Mammary epithelial cell (primary cell): ENCODE measurements at places on chromosomes 4 and X. TPM values are rescaled to one million over a fixed set of nuclear protein-coding genes. Genes with fewer than 3 reads are reported as not detected.

DNA sequence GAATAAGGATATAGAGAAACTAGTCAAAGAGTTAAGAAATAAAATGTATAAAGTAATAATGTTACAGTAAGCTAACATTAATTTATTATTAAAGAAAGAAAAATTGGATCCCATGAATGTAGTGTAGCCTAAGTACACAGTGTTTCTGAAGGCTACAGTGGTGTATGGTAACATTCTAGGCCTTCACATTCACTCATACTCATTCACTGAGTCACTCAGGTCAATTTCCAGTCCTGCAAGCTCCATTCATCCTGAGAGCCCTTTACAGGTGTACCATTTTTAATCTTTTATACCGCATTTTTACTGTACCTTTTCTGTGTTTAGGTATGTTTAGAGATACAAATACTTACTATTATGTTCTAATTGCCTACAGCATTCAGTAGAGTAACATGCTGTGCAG, 120.6 kb upstream of the AGA start:
- DNase-seq: peak; percentile 16

DNA sequence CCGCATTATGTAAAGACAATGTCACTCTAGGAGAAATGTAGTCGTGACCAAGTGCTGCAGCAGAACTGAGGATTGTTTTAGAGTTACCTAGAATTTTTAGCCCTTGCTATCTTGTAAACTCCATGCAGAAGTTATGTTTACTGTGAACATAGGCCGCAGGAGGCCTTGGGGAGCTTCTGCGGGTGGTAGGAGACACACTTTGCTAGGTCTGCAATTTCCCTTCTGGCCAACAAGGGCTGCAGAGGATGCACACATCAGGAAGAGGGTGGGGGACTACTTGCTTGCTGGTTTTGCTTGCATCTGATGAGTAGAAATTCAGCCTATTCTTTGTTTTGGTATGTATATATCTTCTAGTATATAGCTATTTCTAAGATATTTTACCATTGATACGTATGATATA, 23.1 kb downstream of the BANK1 start:
- no peak for DNase-seq

GRCh38 chr4:158484173-158484885, 37.4 kb upstream of the RXFP1 start:
- peak; percentile 89 for DNase-seq

GRCh38 chr4:112416464-112416863, 99.5 kb downstream of the NEUROG2 start:
- DNase-seq: peak; percentile 71

Gene PHEX
- polyA plus RNA-seq: 1.2 TPM

- no peak for DNase-seq
Observed at GRCh38 chr4:116639070-116639577, 446.3 kb downstream of the TRAM1L1 start.

DNA sequence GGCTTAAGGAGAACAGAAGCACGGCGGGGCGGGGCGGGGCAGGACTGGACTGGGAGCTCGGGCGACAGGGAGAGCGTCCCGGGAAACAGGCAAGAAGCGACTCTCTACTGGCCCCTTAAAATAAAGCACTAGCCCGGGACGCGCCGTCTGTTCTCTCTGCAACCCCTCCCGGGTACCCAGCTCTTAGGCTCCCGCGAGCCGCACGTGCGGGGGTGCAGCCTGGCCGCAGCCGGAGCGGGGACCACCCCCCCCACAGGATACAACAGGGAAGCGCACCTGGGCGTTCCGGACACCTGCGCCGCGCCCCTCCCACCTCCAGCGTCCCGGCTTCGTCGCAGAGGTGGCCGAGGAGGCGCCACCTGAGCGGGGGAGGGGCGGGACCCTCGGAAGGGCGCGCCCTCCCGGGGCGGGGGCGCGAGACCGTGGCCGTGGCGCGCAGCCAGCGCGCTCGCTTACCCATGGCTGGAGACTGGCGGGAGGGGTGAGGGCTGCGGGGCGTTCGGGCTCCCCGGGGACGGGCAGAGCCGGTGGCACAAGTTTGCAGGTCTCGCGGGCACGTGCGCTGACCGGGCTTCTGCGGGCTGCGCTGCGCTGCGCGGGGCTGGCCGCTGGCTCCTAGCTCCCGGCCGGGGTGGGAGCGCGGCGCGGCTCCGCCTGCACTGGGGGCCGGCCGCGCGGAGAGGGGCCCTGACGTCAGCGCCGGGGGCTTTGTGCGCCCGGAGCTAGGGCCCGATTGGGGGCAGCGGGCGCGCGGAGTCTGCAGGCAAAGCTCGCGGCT, 91.5 kb downstream of the GEMIN8 start:
- DNase-seq: no peak

Gene AFF2
- 0.14 TPM for polyA plus RNA-seq

DNA sequence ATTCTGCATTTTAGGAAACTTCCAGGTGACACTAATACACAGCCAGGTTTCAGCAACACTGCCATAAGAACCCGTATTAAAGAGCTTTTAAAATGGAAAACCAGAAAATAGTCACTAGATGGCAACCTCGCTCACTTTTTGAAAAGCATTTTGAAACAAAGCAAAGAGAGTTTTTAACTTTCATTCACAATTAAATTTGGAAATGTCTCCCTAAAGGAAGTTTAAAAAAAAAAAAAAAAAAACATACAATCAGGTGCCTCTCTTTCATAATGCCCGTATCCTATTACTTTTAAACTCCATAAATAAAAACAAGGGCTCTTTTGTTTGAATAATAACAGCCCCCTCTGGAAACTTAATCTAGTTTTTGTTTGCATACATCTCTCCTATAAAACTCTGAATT, 20.3 kb downstream of the MEPE start:
- peak; percentile 36 for DNase-seq

GRCh38 chr4:120761070-120761469, 161.5 kb downstream of the PRDM5 start:
- no peak for DNase-seq

GRCh38 chr4:149426461-149426860, 389.2 kb downstream of the IQCM start:
- DNase-seq: peak; percentile 56

DNA sequence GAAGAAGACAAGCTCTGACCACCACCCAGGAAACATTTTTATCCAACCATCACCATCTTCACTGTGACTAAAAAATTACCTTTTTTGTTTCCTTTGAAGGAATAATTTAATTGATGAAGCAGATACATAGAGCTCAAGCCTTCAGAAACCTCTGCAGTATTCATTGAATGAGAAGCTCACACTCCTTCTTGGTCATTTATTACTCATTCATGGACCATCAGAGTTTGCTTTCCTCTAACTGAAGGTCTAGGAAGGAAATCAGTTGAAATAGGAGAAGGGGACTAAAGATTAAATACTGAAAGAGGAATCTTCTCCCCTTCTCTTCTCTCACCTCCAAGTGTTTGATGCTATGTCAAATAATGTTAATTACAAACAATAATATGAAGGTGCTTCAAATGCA, 290.6 kb upstream of the KLF3 start:
- no peak for DNase-seq

DNA sequence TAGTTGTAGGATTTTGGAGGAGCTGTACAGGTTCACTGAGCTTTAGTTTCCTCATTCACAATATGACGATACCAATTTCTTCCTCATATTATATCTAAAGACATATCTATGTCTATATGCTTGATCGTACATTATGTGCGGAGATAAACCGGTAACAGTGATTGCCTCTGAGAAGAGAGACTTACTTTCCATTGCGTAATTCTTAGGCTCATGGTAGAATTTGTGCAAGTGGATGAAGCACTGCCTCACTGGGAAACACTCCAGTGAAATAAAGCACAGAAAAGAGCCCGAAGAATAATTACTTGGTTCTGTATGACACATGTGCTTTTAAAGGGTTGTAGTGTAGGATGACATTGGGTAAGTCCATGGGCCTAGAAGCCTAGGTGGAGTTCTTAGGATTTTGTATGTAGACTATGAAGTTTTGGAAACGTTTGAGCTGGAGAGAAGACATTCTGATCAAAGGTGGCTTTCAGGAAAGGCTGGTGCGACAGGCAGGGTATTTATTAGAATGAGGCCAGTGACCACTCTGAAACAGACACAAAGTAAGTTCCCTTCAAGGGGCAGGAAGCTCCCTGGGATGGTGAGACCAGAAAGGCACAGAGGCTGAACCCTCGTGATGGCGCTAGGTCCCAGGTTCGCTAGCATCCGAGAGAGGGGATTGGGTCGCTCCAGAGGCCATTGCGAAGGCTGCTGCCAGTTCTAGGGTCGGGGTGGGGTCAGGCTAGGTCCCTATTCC, 649 bp upstream of the VBP1 start:
- no peak for DNase-seq

DNA sequence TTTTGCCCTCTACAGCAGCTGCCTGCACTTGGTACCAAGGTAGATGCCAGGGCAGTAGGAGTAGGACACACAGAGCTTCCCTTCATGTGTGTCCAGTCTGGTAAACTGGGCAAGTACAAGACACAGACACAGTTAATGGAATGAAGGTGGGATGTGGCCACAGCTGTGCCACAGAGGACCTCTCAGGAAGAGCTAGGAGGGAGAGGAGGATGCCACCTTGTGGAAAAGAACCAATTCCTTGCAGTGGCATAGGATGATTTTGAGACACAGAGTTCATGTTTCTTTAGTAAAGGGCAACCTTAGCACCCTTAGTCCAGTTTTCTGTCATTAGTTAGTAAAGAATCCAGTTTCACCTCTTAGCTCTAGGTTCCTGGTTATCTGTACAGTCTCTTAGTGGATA, 36.3 kb upstream of the TBC1D14 start:
- no peak for DNase-seq

- no peak for DNase-seq
Observed at GRCh38 chrX:10007621-10008020, 40.5 kb downstream of the CLDN34 start.

- no peak for DNase-seq
Observed at GRCh38 chr4:22030307-22030706, 81.7 kb upstream of the KCNIP4 start.

DNA sequence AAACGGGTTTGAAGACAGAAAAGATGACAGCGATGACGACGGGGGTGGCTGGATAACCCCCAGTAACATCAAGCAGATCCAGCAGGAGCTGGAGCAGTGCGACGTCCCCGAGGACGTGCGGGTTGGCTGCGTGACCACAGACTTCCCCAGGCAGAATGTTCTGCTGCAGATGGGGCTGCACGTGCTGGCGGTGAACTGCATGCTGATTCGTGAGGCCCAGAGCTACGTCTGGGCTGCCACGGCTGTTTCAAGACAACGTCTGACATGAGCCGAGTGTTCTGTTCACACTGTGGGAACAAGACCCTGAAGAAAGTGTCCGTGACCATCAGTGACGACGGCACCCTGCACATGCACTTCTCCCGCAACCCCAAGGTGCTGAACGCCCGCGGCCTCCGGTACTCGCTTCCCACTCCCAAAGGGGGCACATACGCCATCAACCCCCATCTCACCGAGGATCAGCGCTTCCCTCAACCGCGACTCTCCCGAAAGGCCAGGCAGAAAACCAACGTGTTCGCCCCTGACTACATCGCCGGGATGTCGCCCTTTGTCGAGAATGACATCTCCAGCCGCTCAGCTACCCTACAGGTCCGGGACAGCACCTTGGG, 319.2 kb upstream of the SLC7A11 start:
- no peak for DNase-seq

Gene GAR1
- 12.2 TPM for polyA plus RNA-seq

Gene PPAT
- polyA plus RNA-seq: 12.4 TPM

- no peak for DNase-seq
Observed at GRCh38 chr4:150515135-150515534, 66.8 kb upstream of the MAB21L2 start.

- no peak for DNase-seq
Observed at GRCh38 chr4:54103190-54103574, 3.2 kb downstream of the GSX2 start.

- DNase-seq: no peak
Observed at GRCh38 chrX:151825007-151825406, 87.7 kb upstream of the MAGEA4 start.

- DNase-seq: no peak
Observed at GRCh38 chr4:150814873-150815272, 200.2 kb downstream of the LRBA start.

DNA sequence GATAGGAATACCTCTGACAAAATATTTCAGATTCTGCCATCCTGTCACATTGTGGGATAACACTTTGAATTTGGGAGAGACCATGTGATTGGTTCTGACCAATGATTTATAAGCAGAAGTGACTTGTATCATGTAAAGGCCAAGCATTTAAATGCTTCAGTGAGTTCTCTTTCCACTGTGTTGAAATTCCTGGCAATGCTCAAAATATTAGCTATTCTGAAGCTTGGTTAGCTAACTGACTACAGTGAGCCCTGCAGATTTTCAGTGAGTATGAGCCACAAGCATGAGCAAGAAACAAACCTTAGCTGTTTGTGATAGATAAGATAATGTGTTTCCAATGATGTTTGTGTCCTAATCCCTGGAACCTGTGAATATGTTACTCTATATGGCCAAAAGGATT, 562.8 kb upstream of the AADAT start:
- DNase-seq: no peak

GRCh38 chrX:16186380-16187007, 19.2 kb downstream of the MAGEB17 start:
- DNase-seq: no peak
